Left cardiac atrium (tissue), 4 donors: ENCODE measurements at places on chromosomes 16 and 17.

DNA sequence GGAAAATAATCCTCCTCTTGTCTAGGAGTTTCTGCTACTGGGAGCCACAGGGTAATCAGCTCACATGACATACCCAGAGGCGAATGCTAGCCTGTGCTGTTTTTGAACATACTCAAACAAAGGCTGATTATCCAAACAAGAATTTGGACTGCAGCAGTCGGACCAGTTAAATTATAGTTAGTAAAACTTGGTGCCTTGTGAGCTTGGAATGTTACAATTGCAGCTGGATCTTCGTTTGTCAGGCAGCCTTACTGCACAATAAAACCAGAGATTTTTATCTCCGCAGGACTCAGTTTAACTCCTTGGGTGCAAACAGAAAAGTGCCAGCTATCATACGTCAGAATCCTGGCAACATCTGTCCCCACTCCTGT, 163.8 kb upstream of the TBX2 start:
- DNase-seq, result no peak

GRCh38 chr17:61064087-61064951, 335.3 kb upstream of the TBX2 start:
- DNase-seq, result no peak

- DNase-seq, result no peak
These were observed 918 bp upstream of the NLRC3 start for GRCh38 chr16:3578121-3578520.

- DNase-seq, result no peak
These were observed 166.4 kb downstream of the CEP112 start for GRCh38 chr17:66025551-66025950.

DNA sequence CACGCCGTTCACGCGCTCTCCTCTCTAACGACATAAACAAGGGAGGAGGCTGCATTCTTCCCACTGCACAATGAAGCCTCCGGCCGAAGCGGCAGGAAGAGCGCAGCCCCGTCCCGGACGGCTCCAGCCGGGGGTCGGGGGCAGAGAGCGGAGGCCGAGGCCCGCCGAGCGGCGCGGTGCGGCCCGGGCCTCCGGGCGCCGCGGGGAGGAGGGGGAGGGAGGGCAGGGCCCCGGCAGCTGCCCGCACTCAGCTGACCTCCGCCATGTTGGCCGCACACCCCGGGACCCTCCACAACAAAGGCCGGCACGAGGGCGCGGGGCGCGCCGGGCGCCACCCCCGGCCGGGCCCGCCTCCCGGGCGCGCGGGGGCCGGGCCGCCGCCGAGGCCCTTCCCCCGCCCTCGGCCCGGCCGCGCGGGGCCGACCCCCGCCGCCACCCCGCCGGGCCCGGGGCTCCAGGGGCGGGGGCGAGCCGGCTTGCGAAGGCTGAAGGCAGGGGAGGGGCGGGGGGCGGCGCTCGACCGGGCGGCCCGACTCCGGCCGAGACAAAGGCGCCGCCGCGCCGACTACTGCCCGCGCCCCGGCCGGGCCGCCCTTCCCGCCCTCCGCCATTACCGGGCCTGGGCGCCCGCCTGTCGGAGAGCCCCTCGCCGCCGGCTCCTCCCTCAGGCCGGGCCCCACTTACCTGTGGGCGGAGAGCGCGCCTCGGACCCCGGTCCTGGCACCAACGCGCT, 527 bp downstream of the SIAH1 start:
- DNase-seq, result peak; percentile 72

- DNase-seq, result no peak
These were observed 138.6 kb upstream of the WSCD1 start for GRCh38 chr17:5931616-5932015.

- no peak for DNase-seq
These were observed 58.6 kb upstream of the ZFHX3 start for GRCh38 chr16:73106329-73107034.

- peak; percentile 80 for DNase-seq
These were observed 14.7 kb downstream of the C1QTNF1 start for GRCh38 chr17:79038545-79039135.

DNA sequence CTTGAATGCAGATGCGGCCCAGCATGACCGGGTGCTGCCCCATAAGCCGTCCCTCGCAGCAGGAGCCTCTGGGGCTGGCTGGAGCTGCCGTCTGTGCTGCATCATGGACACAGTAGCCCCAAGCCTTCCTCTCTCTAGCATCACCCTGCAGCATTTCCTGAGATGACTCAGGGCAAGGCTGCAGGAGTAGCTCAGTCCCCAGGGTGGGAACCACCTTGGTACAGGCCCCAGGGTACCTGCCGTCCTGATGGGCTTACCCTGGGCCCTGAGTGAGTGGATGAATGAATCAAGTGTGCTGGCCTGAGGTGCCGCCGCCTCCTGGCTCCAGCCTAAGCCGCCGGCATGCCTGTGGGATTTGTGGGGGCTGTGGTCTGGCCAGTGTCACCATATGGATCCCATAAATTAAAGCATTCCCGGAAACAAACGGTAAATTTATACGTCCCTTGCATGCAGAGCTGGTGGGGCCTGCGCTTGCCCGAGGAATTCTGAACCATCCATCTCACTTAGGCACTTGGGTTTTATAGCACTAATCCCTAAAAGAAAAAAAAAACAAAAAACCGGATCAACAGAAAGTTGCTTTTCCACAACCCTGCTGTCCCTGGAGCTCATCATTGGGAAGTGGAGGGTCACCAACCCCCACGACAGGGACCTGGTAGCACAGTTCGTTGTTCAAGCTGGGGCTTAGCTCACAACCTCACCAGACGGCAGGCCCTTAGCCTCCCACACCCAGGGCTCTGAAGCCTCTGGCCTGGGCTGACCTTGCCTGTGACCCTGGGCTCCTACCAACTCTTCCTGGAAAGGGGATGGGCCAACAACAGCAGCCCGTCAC, 242.6 kb upstream of the CIBAR2 start:
- no peak for DNase-seq

GRCh38 chr17:3740611-3741073, 16.9 kb downstream of the HASPIN start:
- no peak for DNase-seq

DNA sequence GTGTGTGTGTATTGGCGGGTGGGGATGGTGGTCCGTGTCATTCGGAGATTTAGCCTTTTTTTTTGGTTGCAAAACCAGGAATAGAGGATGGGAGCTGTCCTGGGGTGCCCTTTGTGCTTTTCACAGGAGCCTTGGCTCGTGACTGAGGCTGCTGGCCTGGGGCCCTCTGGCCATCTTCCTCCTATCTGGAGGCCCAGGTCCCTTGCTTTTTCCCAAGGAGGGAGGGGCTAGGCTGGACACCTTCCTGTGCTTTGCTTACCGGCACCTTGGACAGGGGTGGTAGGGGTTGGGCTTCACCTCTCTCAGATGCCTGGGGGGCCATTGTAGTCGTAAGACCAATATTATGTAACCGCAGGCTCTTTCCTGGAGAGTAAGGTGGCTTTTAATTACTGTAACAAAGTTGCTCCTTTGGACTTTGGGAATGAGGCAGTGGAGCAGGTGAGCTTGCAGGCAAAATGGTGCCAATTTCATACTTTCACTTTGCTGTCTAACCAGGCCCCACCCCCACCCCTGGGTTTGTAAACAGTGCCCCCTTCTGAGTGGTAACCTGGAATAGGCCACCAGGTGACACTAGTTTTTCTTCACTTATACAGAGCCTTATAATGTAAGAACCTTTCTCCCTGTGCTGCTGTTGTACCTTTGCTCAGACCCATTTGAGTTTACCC, 1.2 kb downstream of the DYNLL2 start:
- peak; percentile 48 for DNase-seq

DNA sequence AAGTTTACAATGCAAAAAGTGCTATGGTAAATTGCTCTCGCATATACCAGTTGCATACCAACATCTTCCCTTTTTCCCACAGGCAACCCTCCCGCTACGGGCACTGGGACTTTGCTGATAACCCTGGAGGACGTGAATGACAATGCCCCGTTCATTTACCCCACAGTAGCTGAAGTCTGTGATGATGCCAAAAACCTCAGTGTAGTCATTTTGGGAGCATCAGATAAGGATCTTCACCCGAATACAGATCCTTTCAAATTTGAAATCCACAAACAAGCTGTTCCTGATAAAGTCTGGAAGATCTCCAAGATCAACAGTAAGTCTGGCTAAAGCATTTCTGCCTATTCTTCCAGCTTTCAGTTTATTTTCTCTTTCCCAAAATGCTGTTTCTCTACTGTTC, 27.9 kb upstream of the HSBP1 start:
- DNase-seq, result no peak

GRCh38 chr16:62276637-62277036, 240.4 kb upstream of the CDH8 start:
- DNase-seq, result no peak

DNA sequence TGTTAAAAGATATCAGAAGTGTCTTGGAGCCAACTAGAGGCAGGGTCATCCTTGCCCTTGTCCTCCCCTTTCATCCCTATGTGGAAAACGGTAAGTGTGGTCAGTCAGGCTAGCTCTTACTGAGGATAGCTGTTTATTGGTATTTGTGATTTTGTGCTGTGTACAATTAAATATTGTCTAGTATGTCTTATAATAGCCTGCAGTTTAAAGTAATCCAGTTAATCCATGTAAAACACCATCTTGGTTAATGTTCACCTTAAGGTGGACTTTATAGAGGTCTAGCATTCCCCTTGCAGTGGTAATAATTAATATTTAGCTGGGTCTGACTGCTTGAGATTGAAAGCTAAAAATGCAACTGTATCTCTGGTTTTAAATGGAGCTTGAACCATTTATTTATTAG, 25.6 kb downstream of the METTL9 start:
- no peak for DNase-seq

- DNase-seq, result peak; percentile 29
These were observed 14.4 kb upstream of the GPRC5B start for GRCh38 chr16:19898924-19899604.

- peak; percentile 75 for DNase-seq
These were observed 13.0 kb downstream of the ENGASE start for GRCh38 chr17:79087428-79088143.

DNA sequence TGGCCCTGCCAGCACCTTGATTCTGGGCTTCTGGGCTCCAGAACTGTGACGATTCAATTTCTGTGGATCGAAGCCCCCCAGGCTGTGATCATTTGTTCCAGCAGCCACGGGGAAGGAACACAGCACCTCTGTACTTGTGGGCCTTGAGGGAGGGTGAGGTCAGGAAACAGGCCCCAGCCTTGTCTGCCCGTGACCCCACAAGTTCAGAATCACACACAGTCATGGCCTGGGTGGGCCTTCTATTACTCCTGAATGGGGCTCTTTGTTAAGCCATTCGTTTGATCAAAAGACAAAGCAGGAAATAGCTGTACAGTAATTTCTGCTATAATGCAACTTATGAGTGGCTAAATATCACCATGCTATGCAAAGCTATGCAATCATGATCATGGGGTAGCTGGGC, 10.1 kb downstream of the ST6GALNAC2 start:
- DNase-seq, result no peak

DNA sequence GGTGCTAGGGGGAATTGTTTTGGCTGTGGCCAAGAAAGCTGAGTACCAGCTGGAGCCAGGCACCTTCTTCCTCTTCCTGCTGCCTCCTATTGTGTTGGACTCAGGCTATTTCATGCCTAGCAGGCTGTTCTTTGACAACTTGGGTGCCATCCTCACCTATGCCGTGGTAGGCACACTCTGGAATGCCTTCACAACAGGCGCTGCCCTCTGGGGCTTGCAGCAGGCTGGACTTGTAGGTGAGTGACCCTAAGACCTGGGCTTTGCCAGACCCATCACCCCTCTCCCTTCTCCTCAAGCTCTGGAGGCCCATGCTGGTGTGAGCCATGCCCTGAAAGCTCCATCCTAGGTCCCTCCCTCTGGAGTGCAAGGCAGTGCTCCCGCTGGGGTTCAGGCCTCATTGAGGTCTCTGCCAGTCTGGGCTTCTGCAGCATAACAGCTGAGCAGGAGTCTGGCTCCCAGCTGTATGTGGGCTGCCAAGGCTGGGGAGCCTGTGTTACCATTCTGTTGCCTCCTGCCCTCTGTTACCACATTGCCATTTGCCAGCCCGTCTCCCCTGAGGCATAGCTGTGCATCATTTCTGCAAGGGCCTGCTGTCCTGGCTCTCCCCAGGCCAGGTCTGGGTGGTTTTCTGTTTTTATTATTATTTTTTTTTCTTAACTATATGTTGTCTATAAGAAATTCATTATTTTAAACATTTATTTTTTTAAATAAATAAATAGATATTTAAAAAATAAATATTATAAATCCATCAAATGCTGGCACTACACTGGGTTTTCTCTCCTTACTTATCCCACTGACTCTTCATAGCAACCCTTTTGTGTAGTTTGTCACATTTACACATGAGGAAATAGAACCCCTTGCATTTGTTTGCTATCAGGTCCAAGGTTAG, 4.1 kb downstream of the SLC9A5 start:
- DNase-seq, result no peak
